Fibroblast of skin of left quadriceps (primary cell): ENCODE measurements at places on chromosomes 5 and 9.

DNA sequence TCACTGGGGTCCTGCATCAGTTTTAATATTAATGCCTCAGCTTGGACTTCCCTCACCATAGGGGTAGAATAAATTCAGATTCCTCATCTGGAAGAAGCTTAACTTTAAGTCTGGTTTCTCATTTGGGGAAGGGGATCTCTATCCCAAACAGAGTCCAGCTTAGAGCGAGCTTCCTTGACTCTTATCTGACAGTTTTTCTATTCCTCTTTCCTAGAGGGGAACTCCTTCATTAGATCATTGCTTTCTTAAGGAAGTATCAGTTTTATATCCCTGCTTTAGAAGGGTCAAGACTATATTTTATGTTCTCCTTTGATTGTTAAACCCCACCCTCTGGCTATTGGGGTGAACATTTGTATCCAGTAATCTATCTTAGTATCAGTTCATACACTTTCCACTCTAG lies 24.2 kb upstream of the CDC42SE2 start:
- no peak for DNase-seq

DNA sequence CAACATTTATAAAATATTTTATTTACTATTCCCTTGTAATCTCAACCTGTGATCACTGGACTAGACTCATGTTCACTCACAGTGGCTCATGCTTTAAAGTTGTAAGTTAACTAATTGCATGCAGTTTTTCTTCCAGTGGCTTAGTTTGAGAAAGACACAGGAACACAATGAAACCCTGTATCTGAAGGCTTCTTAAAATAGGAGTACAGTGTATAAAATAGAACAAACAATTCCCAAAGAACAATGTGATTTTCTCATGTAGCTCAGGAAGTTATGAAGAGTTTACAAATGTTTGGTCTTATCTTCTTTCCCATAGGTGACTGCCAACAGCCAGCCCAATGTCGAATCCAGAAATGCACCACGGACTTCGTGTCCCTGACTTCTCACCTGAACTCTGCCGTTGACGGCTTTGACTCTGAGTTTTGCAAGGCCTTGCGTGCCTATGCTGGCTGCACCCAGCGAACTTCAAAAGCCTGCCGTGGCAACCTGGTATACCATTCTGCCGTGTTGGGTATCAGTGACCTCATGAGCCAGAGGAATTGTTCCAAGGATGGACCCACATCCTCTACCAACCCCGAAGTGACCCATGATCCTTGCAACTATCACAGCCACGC lies 5.9 kb downstream of the RGMB start:
- DNase-seq, result no peak

DNA sequence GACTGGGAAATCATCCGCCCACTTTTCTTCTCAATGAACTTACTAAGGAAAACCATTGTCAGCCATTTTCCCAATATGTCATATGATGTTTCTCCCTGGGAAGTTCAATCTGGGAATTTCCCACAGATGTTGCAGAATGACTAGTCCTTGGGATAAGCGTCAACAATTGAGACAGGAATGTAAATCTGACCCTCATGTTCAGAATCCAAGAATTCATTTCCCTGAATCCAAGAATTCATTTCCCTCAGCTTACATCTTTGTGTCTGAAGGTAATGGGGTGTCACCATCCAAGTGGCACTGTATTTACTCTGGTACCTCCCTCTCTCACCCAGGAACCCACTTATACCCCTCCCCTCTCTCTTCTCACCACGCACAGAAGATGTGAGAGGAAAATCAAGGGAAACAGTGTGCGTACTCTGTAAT lies 7.4 kb downstream of the KLF9 start:
- DNase-seq, result peak; percentile 90

GRCh38 chr5:94675965-94676618 lies 57.6 kb downstream of the SLF1 start:
- no peak for DNase-seq

DNA sequence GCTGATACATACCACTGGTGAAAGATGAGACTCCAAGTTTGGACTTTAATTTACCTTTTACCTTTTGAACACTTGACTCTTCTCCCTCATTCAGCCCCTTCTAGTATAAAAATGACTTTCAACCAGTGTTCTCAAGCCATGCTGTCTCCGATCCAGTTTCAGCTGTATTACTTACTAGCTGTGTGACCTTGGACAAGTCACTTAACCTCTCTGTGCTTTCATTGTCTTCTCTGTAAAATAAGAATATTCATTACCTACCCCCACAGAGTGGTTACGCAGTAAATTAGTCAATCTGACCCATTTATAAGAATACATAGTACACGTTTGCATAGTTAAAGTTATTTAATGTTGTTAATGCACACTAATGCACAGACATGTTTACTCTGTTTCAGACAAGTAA lies 12.6 kb upstream of the CEMIP2 start:
- no peak for DNase-seq
